NCI-H460 (cell line): ENCODE measurements at places on chromosomes 1 and 21. TPM values are rescaled to one million over a fixed set of nuclear protein-coding genes. Genes with fewer than 3 reads are reported as not detected.

DNA sequence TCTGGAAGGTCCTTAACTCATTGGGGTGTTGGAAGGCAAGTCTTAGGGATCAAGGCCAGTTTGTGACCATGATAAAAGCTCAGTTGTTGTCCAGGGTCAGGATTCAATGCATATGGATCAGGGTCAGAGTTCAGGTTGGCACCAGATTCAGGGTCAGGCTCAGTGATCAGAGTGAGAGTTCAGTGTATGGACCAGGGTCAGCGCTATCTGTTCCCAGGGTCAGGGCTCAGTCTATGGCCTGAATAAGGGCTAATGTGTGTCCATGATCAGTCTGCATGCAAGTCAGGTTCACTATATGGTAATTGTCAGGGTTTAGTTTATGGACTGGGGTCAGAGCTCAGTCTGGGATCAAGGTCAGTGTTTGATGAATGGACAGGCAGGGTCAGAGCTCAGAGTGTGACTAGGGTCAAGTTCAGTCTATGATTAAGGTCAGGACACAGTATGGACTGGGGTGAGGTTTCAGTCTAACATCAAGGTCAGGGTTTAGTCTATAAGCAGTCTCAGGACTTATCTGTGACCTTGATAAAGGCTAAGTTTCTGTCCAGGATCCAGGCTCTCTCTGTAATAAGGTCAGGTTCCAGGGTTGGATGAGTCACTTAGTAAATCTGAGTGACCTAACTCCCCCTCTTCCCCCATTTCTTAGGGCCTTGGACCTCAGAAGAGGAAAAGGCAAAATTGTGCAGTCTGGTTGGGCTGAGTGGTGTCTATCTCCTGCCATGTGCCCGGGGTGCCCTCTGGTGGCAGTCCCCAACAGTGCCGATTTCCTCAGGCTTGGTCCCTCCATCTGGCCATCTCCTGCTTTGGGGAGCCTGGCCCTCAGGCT, 23.8 kb downstream of the KNCN start:
- peak; percentile 61 for DNase-seq

GRCh38 chr1:209620487-209620884, 31.7 kb downstream of the LAMB3 start:
- DNase-seq, result no peak

- no peak for DNase-seq
Observed at GRCh38 chr1:109880971-109881894, 29.4 kb upstream of the CSF1 start.

- no peak for DNase-seq
Observed at GRCh38 chr1:41366455-41367287, 5.4 kb downstream of the FOXO6 start.

The CLDN19 gene
- total RNA-seq, result not detected in 2 replicates

The SLAMF7 gene
- total RNA-seq, result not detected in 2 replicates

GRCh38 chr1:23394684-23395083, 25.0 kb upstream of the ZNF436 start:
- no peak for DNase-seq

DNA sequence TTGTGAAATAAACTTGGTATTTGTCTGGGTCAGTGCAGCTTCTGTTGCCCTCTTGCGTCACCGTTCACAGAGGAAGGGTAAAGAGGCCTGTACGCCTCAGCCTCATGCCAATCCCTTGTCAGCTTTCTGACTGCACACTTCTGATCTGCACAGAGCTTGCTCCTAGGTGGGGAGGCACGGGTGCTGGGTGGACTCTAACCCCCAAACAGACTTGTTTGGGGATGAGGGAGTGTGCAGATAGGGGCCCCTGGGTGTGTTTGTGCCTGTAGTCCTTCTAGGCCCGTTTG, 803 bp upstream of the B4GALT2 start:
- DNase-seq, result no peak

The SYCP1 gene
- total RNA-seq, result not detected in 2 replicates

DNA sequence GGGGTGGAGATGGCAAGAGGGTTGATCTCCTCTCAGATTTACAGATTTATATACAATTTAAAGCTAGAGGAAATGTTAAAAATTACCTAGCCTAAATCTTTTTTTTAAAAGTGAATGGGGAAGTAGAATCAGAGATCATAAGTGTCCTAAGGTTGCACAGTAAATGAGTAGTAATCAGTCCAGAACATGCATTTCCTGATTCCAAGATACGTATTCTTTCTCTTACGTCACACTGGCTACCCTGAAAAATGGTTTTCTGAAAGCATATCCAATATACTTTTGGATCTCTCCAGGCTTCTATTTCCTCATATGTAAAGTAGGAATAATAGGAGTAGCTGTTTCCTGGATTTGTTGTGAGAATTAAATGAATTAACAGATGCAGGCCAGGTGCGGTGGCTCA, 11.7 kb downstream of the GADD45A start:
- no peak for DNase-seq

DNA sequence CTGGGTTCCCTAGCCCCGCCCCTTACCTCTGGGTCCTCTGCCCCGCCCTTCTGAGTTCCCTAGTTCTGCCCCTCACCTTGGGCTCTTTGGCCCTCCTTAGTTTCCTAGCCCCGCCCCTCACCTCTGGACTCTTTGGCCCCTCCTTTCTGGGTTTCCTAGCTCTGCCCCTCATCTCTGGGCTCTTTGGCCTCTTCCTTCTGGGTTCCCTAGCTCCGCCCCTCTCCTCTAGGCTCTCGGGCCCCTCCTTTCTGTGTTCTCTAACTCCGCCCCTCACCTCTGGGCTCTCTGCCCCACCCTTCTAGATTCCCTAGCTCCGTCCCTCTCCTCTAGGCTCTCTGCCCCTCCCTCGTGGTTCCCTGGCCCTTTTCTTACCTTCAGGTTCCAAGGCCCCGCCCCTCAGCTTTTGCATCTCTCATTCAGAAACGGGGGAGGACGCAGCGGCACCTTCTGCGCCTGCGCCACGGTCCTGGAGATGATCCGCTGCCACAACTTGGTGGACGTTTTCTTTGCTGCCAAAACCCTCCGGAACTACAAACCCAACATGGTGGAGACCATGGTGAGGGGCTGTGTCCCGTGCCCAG, 88.5 kb downstream of the PTPRU start:
- no peak for DNase-seq

DNA sequence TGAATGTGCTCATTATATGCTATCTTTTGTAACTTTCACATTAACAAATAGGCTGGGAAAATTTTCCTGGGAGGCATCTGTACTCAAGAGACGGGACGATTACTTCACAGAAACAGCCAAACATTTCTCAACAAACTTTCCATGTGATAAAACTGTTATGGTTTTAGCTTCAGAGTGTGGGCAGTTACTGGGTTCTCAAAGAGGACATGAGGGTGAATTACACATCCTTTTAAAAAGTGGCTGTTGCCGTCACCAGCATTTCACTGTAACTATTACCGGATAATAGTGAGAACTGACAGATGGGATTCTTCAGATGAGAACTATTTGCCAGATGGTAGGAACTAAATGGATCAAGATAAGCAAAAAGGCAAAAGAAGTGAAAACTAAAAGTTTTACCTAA, 109.1 kb downstream of the APP start:
- DNase-seq, result no peak

GRCh38 chr1:160863061-160863773, 530 bp upstream of the CD244 start:
- DNase-seq, result no peak

The XCL1 gene
- total RNA-seq, result not detected in 2 replicates
